WERI-Rb-1 (cell line): ENCODE measurements at places on chromosomes 2 and 18.

- no peak for DNase-seq
Observed at GRCh38 chr18:8960740-8961657, 141.5 kb upstream of the NDUFV2 start.

DNA sequence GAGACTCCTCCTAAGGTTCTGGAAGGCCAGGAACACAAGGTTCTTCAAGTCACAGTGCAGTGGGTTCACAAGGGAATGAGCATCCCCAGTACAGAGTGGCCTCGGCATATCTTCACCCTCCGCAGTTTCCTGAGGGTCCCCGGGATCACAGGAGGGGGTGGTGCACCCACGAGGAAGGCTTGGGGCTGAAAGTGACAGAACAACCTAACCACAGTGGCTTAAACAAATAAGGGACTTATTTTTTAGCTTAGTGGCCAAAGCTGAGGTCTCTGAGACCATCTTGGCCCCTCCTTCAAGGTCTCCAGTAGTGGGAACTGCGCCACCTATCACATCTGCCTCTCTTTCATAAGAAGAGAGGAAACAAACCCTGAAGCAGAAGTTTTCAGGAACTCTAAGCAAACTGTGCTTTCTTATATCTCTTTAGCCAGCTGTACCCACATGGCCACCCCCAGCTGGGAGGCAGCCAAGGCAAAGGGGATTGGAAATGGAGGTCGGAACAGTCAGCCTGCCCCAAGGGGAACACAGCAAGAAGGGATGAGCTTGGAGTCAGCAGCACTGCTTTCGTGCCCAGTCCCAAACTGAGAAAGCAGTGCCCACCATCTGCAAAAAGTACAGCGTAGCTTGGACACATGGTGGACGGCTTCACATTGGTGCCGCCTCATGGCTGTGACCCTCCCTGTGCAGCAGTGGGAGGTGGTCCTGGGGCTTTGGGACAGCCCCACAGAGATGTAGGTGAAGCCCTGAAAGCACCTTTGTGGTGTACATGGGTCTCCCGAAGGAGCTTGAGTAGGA, 260.0 kb upstream of the ID2 start:
- no peak for DNase-seq

DNA sequence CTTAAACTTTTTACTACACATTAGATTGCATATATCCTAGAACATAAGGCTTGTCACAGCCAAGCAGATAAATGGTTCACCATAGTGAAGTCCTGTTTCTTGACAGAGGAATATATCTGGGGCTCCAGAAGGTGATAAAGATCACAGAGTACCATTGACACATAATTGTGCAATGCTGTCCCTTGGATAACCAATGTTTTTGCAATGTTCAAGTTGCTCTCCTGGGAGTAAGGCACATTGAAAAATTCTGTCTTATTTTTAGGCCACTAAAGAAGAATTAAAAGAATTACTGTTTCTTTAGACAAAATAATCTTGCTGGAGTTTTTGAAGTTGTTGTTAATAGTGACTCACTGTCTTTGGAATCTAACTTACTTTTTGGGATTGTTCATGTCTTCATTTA, 1132.8 kb downstream of the LRP1B start:
- DNase-seq: no peak

- no peak for DNase-seq
Observed at GRCh38 chr2:3181416-3182010, 196.1 kb downstream of the EIPR1 start.

DNA sequence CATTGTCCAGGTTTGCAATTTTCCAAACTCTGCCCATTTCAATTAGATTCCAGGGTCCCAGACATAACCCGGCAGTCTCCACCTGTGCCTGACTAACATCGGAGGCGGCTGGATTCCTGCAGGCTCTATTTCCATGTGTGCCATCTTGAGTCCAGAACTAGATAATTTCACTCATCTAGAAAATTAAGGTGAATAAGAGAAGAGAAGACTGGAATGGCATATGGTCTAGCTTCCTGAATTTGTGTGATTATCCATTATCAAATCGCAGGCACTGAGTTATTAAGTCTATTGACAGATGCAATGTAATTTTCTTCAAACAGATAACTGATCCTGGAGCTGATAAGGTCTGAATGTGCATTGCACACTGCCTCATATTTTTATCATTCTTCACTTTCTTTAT, 305.2 kb downstream of the ETAA1 start:
- DNase-seq: no peak
